ENCODE measurements at places on chromosomes 6 and 20. TPM values are rescaled to one million over a fixed set of nuclear protein-coding genes. Genes with fewer than 3 reads are reported as not detected.

GRCh38 chr6:5398530-5398929, 137.2 kb downstream of the FARS2 start:
- DNase-seq = no peak

DNA sequence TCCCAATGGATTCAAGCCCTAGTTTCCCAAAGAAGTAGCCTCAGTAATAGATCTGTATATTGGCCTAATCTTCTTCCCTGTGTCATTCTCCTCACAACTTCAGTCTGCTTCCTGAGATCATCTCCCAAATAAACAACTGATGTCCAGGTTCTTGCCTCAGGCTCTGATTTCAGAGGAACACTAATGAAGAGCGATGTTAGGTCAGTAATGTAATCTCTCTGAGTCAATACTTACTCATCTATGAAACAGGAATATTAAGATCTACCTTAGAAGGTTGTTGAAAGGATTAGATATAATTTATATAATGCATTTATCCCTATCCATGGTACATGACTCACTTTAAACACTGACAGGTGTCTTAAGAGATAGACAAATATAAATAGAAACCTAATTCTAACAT, 246.0 kb upstream of the FLRT3 start:
- DNase-seq = no peak

GRCh38 chr6:150634176-150634963, 34.7 kb downstream of the PLEKHG1 start:
- no peak for DNase-seq

KIFC1 gene
- 1.5 TPM for total RNA-seq

- no peak for DNase-seq
Measured at GRCh38 chr6:83190626-83191025, 2.4 kb downstream of the PGM3 start.

GRCh38 chr6:167013067-167013466, 13.9 kb downstream of the CEP43 start:
- no peak for DNase-seq

DNA sequence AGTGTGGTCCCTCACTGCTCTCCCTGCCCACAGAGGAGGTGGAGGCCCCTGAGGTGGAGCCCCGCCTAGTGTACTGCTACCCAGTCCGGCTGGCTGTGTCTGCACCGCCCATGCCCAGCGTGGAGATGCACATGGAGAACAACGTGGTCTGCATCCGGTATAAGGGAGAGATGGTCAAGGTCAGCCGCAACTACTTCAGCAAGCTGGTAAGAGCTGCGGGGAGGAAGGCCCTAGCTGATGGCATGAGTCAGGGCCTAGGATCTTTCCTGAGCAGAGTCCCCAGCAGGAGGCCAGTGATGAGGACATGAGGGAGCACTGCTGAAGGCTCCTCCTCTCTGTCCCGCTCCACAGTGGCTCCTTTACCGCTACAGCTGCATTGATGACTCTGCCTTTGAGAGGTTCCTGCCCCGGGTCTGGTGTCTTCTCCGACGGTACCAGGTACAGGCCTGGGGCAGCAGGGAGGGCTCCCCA, 11.2 kb downstream of the PCIF1 start:
- no peak for DNase-seq

LYRM2 gene
- 29.8 TPM for total RNA-seq

DNA sequence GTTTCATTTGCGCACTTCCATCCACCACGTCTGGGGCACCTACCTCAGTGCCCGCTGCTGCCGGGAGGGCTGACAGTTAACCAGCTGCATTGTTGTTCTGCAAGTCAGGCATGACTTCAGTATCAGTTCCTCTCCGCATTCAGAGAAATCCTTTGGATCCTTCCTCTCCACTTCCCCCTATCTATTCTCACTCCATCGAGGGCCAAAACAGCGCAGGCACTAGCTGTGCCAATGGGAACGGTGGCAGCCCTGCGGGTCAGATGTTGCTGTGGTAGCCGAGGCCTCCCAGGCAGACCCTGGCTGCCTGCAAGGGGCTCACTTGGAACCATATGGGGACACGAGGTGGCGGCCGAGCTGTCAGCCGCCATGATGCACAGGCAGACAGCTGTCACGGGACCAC, 64.2 kb upstream of the INSM1 start:
- DNase-seq = peak; percentile 65

CPNE5 gene
- total RNA-seq = 6.9 TPM

GRCh38 chr6:77633993-77634715, 18.7 kb upstream of the MEI4 start:
- DNase-seq = no peak

- DNase-seq = no peak
Measured at GRCh38 chr6:72739368-72739779, 117.5 kb downstream of the KCNQ5 start.

GRCh38 chr6:18326980-18327379, 60.2 kb upstream of the RNF144B start:
- no peak for DNase-seq

DNA sequence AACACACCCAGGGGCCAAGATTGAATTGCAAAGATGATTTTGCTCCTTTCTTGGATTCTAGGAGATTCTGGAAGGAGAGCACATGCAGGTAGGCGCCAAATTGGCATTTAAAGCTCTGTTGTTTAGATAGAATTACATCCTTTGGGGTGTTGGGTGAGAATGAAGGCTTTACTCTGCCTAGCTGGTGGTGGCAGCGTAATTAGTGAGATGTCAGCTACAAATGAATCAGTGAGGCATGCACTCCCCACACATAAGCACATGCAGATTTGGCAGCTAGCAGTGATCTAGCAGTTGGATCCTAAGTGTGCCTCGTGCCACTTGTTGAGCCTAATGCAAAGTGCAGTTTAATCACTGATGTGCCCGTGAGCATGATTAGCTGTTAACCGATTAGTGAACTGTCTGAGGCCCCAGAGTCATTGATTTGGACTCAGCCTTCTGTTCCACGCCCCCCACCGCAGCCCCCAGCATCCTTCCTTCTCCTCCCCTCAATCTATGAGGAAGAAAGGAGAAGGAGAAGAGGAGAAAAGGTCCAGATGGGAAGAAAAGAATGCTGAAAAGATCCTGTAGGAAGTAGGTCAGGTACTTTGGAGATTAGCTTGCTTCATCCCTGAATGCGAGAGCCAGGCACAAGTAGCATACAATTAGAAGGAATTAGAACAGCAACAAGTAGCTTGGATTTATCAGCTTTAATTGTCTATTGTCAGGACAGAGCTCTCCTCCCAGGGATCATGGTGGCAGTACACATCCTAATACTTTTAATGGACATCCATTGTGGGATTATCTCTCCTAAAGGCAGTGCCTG, 6.0 kb upstream of the PRDM1 start:
- DNase-seq = no peak

SH3BGRL2 gene
- total RNA-seq = 35.9 TPM

DNA sequence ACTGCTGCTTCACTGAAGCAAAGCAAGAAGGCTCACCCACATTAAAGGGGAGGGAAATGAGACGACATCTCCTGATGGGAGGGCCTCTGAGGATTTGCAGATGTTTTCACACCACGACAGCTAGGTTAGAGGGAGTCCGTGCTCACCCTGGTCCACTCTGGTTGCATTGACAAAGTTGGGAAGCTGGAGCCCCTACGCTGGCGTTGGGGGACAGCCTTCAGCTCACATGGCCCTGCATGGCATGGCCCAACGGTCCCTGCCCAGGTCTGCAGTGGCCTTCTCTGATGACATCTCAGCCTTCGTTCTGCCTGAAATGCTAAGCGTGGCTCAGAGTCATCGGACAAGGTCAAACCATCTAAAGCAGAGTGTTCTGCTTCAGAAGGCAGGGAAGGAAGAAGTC, 3.8 kb upstream of the NAPB start:
- DNase-seq = no peak

- DNase-seq = no peak
Measured at GRCh38 chr6:35973670-35974222, 50.7 kb downstream of the SLC26A8 start.

- no peak for DNase-seq
Measured at GRCh38 chr6:149112976-149113375, 204.5 kb upstream of the TAB2 start.

UBE3D gene
- 11.3 TPM for total RNA-seq

DNA sequence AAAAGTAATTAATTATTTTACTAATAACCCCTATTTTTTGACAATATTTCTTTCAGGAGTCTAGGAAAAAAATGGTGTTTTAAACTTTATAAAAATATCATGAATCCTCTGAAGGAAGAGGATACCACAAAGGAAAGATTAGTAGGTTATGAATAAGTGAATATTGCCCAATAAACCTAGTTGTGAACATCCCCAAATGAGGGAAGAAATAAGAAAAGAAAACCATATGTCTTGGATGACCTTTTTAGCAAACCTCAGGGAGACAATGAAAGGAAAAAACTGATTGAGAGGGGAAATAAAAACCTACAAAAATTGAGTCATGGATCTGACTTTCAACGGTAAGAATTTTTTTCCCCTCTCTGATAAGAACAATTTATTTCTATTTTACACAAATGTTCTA, 34.4 kb downstream of the TENT5A start:
- DNase-seq = no peak

- DNase-seq = peak; percentile 73
Measured at GRCh38 chr20:36862857-36863668, 12.9 kb upstream of the TLDC2 start.

DNA sequence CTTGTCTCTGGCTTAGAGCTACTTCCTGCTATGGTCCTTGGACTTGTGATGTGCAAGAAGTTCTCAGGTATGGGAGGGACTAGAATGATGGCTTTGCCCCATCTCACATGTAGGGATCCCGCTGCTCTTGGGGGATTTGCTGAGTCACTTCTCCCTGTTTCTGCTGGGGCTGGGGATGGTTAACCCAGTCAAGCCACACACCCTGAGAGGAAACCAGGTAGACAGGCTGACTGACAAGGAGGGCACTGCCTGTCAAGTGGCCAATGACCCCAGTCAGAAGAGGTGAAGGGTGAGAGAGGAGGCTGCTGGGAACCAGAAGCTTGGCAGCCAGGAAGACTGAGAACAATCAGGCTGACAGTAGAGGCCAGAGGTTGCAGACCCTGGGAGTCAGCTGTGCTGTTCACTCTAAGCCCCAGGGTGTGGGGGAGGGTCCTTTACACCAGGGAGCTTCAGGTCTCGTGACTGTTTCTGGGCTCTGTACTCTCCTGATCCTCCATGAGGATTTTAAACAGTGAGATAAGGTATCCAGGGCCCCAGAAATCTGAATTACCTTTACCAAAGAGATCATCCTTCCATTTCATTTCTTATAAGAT, 34.6 kb downstream of the HLA-F start:
- no peak for DNase-seq

DNA sequence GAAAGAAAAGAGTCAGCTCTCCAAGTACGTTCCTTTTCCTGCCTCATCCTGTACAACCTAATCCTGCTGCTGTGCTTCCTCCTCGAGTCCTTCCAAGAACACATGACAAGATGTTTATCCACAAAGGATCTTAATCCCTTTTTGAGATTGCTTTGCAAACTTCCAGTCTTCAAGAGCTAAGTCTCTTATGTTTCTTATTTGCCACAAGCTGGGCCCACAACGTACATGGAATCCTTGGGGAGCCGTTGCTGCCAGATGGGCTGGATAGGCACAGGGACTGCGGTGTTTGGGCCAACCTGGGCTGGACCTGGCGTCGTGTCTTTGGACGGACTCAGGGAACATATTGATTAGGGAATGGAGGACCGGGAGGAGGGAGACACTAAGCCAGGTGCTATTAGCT, 79.7 kb upstream of the AFDN start:
- DNase-seq = peak; percentile 51

BTNL2 gene
- not detected for total RNA-seq

NKAIN2 gene
- 48.4 TPM for total RNA-seq

All from sciatic nerve (tissue), 2 donors.